ENCODE measurements at places on chromosomes 1 and 21.

GRCh38 chr1:30388386-30388785 is 335.0 kb downstream of the MATN1 start:
- no peak for DNase-seq

GRCh38 chr1:67850151-67850551 is 16.9 kb upstream of the GNG12 start:
- DNase-seq = peak; percentile 49

DNA sequence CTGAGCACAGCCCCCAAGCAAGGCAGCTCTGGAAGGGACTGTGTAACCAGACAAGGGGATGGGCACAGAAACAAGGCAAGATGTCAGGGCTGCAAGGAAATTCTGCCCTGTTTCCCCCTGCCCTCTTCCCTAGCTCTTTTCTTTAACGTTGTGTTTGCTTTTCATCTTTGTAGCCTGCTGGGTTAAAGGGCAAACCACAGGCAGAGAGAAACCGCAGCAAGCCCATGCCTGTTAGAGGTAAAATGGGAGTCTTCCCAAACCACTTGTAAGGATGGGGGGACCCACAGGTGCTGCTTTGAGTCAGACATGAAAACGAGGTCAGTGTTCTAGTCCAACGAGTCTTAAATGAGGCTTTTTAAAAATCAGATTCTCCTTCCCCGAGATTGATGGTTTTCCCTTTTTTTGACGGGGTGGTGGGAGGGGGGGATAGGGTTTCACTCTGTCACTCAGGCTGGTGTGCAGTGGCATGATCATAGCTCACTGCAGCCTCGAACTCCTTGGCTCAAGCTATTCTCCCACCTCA is 13.3 kb downstream of the TGFBR3 start:
- peak; percentile 12 for DNase-seq

DNA sequence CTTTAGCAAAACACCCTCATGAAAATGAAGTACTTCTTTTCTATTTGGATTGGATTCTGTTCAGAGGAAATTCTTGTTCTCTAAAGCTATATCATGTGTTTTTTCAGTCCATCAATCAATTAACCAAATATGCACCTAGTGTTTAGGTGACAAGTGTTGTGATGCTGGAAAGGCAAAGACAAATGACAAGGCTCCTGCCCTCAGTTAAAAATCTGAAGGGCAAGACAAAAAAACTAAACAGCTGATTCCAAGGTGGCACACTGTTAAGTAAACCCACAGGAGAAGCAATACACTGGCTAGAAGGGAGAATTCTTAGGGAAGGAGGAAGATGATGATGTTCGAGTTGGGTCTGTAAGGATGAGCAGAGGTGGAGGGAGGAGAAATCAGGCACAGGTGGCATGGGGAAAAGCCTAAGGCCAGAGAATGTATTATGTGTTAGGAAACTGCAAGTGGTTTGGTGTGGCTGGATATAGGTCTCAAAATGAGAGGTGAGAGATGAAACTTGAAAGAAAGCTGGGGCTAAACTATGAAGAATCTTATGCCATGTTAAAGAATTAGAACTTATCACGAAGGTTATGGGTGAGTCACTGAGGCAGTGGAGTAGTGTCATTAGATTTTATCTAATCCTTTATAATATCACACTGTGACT is 51.8 kb upstream of the GFI1 start:
- DNase-seq = no peak

DNA sequence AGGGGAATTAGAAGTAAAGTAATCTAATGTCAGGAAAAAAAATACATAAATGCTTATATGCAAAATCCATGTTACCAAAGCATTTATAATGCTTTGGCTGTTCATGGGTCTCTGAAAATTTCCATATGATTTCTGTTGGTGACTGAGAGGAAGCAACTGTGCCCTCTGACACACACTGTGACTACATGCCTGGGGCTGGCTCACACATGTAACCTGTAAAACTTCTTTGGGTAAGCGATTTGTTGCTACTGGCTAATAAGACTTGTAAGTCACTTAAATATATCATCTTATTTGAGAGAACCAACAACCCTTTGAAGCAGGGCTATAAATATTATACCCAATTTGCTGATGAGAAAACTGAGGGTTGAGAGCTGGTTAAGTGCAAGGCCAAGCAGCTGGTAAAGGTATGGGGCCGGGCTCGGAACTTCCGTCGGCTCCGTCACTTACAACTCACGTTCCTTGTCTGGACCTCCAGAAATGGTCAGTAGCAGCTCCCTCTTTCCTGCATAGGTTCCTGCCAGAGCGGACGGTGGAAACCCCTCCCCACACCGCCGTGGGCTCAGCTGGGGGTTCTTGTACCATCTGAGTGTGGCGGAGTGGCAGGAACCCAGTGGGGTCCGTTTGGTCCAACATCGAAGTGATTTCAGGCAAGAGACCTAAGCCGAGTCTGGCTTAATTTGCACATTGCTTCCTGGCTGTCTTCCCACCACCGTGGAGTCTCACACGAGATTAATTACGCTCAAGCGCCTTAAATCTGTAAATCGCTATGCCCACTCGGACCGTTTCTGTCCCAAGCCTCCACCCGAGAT is 714 bp downstream of the DFFA start:
- DNase-seq = peak; percentile 27

DNA sequence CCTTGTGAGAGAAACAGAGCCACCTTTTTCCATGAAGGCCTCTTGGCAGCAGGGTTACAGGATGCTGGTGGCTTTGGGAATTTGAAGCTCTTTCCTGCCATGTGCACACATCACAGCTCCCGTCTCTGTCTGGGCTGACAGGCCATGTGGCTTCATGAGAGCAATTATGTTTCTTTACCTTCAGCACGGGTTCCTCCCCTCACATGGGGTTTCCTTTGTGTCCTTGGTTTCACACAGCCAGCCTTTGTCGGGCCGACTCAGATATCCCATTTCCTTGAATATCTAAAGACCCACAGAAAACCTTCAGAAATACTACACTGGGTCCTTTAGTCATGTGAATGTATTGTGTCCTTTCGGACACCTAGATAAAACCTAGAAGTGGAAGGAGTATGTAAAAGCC is 7.1 kb downstream of the CLIC6 start:
- no peak for DNase-seq

- no peak for DNase-seq
Measured at GRCh38 chr1:48831120-48831978, 54.7 kb upstream of the BEND5 start.

- DNase-seq = no peak
Measured at GRCh38 chr1:88296642-88297041, 387.4 kb upstream of the PKN2 start.

- no peak for DNase-seq
Measured at GRCh38 chr1:201105688-201106087, 6.5 kb downstream of the CACNA1S start.

DNA sequence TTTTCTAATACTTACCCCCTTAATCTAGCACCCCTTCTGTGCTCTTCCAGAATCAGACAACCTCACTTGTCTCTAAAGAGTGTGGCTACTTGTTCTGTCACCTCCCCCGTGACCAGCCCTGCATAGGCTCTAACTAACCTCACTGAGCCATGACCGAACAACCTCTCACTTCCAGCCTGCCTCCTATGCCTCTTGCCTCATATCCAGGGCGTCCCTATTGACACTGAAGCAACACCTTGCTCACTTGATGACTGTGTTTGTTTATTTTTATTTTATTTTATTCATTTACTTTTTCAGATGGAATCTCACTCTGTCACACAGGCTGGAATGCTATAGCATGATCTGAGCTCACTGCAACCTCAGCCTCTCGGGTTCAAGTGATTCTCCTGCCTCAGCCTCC is 235.1 kb upstream of the B3GALT2 start:
- DNase-seq = no peak

DNA sequence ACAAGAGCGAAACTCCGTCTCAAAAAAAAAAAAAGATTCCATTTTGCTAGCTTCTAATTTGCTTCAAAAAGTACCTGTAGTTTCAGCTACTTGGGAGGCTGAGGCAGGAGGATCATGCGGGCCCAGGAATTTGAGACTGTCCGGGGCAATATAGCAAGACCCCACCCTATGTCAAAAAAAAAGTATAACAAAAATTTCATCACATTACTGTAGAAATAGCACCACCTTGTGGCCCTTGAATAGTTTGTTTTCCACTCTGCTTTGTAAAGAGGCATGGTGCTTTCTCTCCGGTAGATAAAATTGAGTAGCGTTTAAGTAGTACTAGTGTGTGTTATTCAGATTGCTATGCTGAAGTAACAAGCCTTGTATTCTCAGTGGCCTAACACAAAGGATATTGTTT is 18.2 kb upstream of the MSTO1 start:
- peak; percentile 49 for DNase-seq

GRCh38 chr21:38988509-38989378 is 183.0 kb downstream of the ETS2 start:
- no peak for DNase-seq

DNA sequence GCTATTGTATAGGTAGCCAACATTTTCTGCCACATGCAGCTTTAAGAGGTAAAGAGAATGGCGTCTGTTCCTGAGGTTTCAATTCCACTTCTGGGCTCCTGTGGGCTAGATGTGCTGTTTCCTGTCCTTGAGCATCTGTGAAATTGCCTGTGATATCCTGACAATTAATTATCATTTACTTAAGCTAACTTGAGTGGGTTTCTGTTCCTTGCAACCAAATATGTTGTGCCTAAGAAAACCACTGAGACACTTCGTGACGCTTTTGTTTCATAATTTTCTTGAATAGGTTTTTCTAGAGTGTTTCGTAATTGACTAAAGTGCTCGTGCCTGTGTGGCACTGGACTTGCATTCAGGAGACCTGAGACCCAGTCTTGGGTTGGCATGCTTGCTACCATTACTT is 127.3 kb upstream of the POU3F1 start:
- DNase-seq = no peak

Measured in K562 (cell line).